ENCODE measurements at places on chromosomes 7 and 10. TPM values are rescaled to one million over a fixed set of nuclear protein-coding genes. Genes with fewer than 3 reads are reported as not detected.

Gene SH2D4B
- total RNA-seq, result 1.2 TPM

Gene HOXA13
- total RNA-seq, result not detected

- DNase-seq, result no peak
These were observed 909.6 kb downstream of the REEP3 start for GRCh38 chr10:64430690-64431323.

- DNase-seq, result no peak
These were observed 609.6 kb downstream of the KCNMA1 start for GRCh38 chr10:77028042-77028441.

DNA sequence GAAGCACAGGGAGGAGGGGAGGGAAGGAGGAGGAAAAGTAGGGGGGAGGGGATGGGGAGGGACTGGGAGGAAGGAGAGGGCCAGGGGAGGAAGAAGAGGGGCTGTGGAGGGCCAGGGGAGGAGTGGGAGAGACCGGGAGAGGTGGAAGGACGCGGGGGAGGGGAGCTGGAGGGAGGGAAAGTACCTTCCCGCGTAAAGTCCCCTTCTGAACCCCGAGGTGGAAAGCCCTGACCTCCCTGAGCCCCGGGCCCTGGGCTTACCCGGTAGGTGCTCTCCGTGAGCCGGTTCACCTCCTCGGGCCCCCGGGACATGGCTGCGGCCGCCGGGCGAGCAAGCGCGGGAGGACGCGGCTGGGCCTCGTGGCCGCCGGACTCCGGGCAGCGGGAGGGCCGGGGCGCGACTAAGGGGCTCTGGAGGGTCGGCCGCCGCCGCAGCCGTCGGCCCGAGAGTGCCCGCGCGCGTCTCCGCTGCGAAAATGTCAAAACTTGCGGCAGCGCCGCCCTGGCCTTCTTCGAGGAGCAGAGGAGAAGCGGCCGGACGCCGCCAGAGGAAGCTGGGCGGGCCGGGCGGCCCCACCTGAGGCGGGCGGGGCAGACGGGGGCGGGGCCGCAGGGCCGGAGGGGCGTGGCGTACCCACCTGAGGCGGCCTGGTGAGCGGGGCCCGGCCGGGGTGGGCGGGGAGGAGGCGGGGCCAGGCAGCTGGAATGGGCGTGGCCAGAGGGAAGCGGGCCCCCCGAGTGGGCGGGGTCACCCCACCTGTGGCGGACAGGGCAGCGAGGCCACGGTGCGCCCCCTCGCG lies at the start of gene BAIAP2L1:
Gene BAIAP2L1 (minus strand): TSS at position 549 of the 799 bp plus-strand sequence. CDS start 238 bp downstream, at position 311.
- DNase-seq, result peak; percentile 55

- DNase-seq, result no peak
These were observed 156.0 kb downstream of the FAM107B start for GRCh38 chr10:14618674-14619073.

DNA sequence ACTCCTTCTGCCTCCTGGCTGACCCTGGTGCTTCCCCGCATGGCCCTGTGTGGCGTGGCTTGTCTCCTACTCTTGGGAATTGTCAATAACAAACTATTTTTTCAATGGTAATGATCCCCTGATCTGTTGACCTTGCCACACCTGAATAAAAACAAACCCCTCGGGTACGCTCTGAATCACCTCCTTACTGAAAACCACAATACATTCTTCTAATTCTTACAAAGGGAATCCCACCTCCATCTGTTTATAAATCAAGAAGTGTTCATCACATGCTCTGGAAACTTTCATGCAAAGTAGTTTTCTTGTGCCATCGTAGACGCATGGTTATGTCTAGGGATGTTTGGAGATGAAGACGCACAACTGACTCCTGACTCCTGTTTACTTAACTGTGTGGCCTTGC lies 245.8 kb downstream of the FRMD4A start:
- DNase-seq, result no peak

DNA sequence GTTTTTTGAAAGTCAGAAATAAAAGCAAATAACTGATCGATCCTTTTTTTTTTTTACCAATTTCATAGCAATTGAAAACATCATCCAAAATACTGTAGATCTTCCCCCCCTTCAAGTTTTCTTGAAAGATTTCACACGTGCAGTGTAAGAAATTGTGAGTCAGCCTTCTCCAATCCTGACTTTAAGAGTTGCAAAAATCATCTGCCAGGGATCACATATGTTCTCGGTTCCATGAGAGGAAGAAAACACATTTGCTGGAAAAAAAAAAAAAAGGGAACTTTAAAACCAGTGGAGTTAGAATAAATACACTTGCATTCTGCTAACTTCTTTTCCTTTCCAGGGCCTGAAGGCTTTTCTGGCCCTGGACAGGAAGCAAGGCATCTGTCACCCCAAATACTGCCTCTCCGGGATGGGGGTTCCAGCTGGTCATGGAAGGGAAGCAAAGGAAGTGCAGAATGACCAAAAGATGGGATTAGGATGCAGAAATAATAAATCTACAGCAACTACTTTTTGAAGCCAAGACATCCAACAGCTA lies 198.4 kb upstream of the KIAA1217 start:
- DNase-seq, result no peak

All from frontal cortex (tissue), 4 donors.